ENCODE measurements at places on chromosomes 2 and 18.

- peak; percentile 87 for DNase-seq
Observed at GRCh38 chr18:77106331-77106730, 26.3 kb downstream of the MBP start.

- no peak for DNase-seq
Observed at GRCh38 chr18:37482433-37482832, 83.2 kb downstream of the CELF4 start.

- no peak for DNase-seq
Observed at GRCh38 chr18:12049978-12050811, 43.4 kb upstream of the ANKRD62 start.

- DNase-seq, result no peak
Observed at GRCh38 chr2:239033801-239034560, 186.1 kb downstream of the TWIST2 start.

GRCh38 chr18:31680831-31681568 is 3.4 kb downstream of the B4GALT6 start:
- no peak for DNase-seq

- DNase-seq, result no peak
Observed at GRCh38 chr2:172403881-172404468, 23.4 kb upstream of the ITGA6 start.

DNA sequence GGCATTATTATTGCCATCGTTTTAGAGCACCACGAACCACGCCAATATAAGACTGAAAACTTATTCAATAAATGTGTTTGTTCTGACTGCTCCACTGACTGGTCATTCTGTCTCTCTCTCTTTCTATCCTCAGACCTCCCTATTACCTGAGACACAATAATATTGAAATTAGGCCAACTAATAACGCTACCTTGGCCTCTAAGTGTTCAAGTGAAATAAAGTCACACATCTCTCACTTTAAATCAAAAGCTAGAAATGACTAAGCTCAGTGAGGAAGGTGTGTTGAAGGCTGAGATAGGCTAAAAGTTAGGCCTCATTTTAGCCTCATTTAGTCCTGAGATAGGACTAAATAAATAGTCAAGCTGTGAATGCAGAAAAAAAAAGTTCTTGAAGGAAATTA is 38.8 kb downstream of the G6PC2 start:
- DNase-seq, result no peak
